T1000 (cell line): ENCODE measurements at places on chromosomes 13 and 19.

DNA sequence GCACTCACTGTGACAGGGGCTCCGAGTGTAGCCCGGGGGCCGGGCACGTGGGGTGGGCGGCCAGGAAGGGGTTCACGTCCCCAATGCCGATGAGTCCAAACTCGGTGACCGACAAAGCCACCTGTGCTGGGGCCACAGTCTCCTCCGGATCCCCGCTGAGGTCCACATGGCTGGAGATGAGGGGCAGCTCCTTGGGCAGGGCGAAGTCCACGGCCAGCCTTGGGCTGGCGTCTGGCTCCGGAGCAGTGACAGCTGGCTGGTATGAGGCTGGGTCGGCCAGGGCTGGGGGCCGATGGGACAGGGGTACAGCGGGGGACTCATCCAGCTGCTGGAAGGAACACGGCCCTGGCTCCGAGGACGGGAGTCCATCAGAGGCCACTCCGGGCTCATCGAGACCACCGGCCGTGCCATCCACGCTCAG, 15.9 kb upstream of the PLPP2 start:
- DNase-seq: no peak

- DNase-seq: peak; percentile 5
Measured at GRCh38 chr19:41595258-41595889, 19.4 kb downstream of the CEACAM21 start.

DNA sequence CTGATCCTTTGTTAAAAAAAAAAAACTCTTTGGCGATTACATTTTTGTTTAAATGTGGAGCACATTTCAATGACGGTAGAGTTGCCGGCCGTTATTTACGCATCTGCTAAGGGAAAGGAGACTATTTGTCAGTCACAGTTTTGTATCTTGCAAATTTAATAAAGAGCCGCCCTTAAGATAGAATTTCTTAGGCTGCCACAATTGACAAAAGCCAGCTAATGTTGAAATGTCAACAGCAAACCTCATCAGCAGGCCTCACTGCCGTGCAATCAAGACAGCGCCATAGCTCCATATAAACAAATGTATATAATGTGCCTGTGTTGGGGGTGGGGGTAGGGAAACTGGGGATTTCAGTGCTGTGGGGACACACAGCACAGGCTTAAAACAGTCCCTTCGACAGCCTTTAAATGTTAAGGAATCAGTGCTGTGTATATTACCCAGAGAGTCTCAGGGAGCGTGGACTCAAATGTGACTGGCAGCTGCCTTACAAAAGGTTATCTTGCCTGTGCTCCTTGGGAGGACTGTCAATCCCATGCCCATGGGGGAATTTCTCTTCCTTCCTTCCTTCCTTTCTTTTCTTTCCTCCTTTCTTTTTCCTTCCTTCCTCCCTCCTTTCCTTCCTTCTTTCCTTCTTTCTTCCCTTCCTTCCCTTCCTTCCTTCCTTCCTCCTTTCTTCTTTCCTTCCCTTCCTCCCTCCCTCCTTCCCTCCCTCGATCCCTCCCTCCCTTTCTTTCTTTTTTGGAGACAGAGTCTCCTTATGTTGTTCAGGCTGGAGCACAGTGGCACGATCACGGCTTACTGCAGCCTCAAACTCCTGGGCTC, 108.0 kb downstream of the URI1 start:
- DNase-seq: no peak

DNA sequence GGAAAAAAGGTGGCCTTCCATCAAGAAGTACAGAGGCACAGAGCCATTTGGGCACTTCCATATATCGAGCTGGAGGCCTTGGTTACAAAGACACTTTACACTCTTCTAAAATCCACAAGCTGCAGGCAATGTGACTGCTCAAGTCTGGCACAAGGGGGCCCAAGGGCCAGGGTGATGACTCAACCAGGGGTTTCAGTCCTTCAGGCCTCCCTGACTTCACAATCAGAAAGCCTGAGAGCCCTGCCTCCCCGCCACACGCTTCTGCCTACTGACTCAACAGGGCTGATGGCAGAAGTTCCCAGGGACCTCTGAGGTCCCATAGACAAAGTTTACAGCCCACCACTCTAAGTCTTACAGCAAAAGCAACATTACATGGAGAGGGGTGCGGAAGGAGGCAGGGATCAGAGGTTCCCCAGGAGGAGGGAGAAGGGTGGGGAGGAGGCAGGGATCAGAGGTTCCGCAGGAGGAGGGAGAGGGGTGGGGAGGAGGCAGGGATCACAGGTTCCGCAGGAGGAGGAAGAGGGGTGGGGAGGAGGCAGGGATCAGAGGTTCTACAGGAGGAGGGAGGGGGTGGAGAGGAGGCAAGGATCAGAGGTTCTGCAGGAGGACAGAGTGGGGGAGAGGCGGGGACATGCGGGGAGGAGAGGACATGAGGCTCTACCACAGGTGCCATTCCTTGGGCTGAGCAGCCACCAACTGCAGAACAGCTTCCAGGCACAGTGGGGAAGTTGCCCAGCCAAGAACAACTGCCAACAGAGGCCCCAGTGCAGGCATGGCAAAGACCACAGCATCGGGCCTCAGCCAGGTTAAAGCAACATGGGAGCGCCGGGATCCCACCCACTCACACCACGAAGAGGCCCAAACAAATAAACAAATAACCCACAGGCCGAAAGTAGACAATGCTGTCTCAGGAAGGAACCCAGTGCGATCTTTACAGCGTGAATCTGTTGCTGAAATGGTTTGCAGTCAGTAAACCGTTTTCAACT, 52.0 kb downstream of the SLC7A1 start:
- DNase-seq: peak; percentile 42

DNA sequence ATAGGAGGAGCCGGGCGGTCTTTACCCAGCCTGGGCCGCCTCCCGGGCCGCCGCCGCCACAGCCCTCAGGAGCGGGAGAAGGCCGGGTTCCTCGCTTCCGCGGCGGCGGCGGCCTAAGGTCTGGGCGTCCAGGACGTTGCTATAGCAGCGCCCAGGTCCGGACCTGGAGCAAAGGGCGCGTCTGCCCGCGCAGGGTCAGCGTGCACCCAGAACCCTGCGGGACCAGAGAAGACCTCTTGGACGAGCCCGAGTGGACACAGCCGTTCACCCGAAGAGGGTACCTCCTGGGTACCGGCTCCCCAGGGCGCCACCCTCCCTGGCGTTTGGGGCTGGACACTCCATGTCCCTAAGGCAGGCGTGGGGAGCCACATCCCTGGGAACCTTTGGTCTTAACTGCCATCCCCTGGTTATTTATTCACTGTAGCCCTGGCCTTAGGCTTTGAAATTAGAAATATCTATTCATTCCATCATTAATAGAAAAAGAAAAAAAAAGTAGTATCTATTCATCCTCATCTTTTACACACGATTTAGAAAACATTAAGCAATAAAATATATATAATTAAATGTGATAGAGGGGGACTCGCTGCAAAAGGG, 2.4 kb downstream of the DZIP1 start:
- DNase-seq: no peak

- no peak for DNase-seq
Measured at GRCh38 chr13:57740719-57741118, 109.2 kb downstream of the PCDH17 start.

DNA sequence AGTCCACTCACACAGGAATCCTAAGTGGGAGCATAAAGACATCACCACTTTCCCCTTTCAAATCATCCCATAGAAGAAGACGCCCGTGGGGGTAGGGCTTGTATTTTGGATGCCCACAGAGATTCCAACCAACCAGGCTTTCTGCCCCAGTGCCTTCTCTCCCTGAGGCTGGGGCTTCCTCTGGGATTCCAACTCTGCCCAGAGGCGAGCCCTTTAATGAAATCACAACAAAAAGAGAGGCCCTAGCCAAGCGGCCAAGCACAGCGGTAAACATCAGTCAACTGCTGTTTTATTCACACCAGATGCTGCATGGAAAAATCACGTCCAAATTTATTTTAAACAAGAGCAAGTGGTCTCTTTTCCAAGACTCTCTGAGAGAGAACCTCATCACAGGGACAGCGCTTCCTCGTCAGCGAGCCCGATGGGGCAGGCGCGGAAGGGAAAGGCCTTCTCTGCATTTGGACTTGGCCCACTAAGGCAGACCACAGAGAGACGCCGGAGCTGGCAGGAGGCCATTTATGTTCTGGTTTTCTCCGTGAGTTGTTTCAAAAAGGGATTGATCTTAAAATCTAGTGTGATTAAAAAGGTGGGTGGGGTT, 31.5 kb downstream of the ADPRHL1 start:
- peak; percentile 22 for DNase-seq

DNA sequence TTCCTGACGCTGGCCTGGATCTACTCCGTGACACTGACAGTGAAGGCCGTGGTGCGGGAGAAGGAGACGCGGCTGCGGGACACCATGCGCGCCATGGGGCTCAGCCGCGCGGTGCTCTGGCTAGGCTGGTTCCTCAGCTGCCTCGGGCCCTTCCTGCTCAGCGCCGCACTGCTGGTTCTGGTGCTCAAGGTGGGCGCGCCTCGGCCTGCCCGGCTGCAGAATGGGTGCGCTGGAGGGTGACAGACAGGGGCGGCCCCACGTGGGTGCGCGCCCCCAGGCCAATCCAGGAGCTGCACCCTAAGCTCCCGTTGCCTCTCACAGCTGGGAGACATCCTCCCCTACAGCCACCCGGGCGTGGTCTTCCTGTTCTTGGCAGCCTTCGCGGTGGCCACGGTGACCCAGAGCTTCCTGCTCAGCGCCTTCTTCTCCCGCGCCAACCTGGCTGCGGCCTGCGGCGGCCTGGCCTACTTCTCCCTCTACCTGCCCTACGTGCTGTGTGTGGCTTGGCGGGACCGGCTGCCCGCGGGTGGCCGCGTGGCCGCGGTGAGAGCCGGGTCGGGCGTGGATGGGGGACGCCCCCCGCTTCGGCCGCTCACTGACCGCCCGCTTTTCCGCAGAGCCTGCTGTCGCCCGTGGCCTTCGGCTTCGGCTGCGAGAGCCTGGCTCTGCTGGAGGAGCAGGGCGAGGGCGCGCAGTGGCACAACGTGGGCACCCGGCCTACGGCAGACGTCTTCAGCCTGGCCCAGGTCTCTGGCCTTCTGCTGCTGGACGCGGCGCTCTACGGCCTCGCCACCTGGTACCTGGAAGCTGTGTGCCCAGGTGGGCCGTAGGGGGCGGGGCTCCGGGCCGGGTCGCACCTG, 7.2 kb downstream of the ABCA7 start:
- DNase-seq: no peak

DNA sequence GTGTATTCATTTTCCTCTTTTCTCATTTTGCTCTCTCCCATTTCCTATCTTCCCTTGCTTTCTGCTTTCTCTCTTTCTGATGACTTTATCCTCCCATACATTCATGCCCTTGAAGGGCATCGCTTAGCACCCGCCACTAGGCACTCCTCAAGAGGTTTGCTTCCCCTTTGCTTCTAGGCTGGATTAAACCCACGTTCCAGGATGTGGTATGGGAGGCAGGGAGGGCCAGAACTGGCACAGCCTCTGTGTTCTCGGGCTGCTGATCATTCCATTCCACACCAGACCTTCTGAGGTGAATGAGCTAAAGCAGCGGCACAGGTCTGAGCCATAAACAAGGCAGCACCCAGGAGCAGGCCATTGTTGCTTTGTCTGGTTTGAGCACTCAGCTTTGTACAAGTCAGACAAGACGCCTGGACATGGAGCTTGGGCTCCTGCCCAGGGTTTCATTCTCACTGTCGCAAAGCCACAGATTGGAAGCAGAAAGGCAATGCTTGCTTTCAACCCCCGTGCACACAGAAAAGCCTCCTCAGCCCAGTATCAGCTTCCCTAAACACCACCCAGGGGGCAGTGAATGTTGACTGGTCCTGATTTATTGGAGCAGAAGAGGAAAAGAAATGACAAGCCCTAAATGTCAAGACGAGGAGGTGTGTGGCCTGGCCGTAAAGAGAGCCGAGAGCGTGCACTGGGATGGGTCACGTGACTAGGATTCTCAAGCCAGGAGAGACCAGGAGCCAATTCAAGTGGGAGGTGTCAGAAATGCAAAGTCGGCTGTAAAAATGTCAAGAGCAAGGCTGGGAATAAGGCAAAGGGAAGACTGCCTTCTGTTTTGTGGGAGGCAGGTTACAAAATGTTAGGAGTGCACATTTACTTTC, 218.0 kb upstream of the SERP2 start:
- no peak for DNase-seq

GRCh38 chr19:16894080-16894479, 5.3 kb downstream of the F2RL3 start:
- no peak for DNase-seq

- DNase-seq: no peak
Measured at GRCh38 chr13:81171065-81171647, 830.2 kb upstream of the SPRY2 start.

- no peak for DNase-seq
Measured at GRCh38 chr13:109667807-109668291, 118.5 kb downstream of the IRS2 start.

DNA sequence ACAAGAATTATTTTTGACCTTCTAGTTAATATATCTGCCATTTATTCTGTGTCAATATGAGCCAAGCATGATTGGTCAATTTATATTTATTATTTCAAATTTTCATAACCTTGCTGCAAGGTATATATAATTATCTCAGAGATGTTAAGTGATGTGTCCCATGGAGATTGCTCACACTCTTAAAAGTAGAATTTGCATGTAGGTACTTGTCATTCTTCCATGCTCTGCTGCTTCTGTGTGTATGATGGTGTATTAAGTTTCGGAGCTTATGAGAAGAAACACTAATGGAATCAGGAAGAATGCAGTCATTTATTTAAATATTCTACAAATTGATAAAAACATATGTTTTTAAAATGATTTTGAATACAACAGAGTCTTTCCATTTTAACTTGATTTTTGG, 586.8 kb upstream of the MIR17HG start:
- DNase-seq: no peak

DNA sequence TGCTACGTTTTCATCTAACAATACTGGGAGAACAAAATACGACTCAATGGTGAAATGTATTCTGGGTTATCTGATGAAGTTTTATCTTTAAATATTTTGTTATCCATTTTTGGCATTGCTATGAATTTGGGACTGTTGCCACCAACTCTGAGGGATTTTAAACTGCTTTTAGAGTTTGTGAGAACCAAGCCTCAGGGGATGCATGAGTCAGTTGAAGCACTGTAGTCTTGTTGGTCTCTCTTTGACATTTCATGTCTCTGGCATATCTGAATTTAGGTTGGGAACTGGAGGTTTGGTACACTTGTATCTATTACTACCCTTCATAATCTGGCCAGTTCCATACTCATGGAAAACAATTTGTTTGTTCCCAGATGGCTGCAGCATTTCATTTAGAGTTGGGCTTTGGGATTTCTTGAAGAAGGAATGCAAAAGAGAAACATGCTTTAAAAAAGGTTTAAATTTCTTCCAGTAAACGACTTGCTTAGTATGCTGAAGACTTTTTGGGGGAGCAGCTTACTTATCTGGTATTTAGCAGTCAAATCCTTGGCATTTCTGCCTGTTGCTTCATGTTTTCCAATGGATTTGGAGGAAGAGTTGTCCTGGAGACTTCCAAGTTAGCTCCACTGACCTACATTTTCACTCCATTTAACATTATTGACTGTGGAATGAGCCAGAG, 28.9 kb downstream of the ARHGEF7 start:
- no peak for DNase-seq

- DNase-seq: no peak
Measured at GRCh38 chr19:1862068-1862423, 1.3 kb downstream of the KLF16 start.
